ENCODE measurements at places on chromosomes 1 and 21.

GRCh38 chr1:81513796-81514354, 286.9 kb upstream of the ADGRL2 start:
- peak; percentile 87 for DNase-seq

DNA sequence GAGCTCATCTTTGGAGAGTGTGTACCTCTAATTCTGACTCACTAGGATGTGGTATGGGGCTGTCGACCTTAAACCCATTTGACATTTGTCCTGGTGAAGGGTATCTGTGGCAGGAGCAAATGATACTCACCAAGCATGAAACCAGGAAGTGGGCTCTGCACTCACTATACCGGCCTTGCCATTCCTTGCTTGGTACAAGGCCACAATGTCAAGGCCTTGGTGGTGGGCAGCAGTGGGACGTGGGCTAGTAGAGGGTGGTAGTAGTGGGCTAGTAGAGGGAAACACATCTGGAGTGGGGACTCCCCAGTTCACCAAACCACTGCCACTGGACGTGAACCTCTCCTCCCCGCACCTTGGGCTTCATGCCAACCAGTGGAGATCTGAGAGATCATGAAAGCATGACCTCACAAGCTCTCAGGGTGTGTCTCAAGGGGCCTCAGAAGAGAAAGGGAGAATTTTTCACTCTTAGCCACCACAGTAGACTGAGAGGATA, 11.5 kb downstream of the TNFSF4 start:
- no peak for DNase-seq

GRCh38 chr1:30134466-30135217, 588.7 kb downstream of the MATN1 start:
- no peak for DNase-seq

DNA sequence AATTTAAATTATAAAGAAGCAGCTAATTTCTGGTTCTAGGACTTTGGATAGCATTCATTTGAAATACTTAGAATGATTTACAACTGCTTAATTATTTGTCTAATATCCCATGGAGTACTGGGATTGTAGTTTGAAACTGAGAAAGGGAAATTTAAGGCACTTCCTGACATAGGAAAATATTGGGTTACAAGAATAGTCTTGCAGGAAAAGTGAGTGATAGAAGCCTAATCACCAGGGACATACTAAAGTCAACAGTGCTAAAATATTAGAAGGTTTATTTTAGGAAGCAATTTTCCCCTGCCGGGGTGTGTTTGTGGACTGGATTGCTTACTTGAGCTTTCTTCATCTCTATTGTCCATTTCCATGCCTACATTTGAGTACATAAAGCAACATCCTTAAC, 661.6 kb downstream of the ADGRL2 start:
- no peak for DNase-seq

DNA sequence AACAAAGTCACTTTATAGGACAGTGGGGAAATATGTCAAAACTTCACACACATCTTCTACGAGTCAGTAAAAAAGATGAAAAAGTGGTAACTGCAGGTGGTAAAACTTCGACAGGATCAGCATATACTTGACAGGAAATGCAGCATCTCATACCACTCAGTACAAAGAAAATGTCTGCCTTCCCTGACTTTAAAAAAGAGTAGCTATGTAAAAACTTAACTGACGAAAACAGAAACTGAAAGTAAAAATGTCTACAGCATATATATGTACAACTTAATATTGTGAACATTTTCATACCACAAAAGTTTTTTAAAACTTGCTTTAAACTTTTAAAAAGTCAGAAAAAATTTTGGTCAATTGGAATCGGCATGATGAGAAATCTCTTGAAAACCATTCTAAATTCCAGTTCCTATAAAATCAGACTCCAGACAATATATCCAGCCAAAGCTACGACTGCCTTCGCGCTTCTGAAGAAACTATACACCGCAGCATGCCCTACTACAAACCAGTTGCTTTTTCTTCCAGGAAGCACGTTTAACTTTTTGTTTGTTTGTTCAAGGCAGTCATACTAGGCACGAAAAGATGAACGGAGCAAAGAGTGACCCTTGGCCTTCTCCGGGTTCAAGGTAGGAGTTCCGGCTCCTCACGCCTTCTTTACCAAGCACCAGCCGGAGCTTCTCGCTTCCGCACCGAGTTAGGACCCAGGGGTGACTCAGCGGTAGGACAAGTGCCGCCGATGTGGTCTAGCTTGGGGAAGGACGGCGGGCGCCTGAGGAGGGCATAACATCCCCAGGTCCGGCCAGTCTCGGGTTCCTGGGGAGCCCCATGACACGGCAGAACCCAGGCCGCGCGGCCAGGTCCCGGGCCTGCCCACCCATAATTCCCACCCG, 612 bp downstream of the PSMA5 start:
- peak; percentile 69 for DNase-seq

DNA sequence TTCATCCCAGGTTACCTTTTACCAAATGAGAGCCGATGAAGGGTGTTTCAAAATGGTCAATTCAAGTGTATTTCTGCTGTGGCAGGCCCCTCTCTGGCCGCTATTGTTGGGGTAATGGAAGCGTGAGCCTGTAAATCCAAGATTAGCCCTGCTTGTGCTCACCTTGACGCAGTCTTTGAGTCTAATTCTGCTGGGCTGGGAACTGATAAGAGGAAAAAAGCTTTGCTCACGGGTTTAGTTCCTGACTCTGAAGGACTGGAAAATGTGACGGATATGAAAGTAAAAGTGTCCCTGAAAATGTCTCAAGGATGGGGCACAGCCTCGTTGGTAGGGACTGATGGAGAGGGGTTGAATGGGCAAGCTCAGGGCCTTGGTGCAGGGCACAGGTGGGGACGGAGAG, 125.9 kb upstream of the GALNT2 start:
- no peak for DNase-seq

GRCh38 chr1:94624203-94624602, 82.6 kb upstream of the F3 start:
- no peak for DNase-seq

DNA sequence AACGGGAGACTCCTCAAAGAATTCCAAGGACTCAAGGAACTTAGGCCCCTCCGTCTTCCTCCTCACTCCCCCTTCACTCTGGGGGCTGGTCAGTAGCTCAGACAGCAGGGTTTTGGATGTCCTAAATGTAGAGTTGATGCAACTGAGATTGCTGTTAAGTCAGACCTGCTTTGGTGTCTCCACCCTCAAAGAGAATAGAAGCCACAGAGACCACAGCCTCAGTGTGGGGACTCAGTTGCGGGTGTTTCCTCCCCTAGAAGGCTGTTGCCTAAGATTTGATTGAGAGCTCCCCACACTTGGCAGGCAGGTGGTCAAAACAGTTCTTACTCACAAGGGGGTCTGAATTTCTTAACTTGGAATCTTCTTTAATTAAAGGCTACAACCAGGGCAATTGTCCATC, 7.6 kb downstream of the MAN1C1 start:
- DNase-seq, result no peak

DNA sequence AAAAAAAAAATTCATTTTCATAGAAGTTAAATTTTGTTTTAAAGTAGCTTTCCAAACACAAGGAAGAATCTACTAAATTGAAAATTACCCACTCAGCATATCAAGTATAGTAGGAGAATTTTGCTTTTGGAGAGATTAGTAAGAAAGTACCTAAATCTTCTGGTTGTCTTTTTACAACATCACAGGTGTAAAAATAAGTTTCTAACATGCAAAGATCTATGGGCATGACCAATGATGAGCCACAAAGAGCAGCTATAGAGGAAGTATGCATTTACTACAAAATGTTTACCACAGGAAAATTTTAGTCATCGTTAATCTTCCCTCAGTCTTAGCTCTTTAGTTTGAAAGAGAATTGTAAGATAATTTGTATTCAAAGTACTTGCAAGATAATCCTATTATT, 28.1 kb downstream of the ANGPTL3 start:
- no peak for DNase-seq

GRCh38 chr1:182996816-182997215, 26.4 kb upstream of the LAMC1 start:
- DNase-seq, result no peak

DNA sequence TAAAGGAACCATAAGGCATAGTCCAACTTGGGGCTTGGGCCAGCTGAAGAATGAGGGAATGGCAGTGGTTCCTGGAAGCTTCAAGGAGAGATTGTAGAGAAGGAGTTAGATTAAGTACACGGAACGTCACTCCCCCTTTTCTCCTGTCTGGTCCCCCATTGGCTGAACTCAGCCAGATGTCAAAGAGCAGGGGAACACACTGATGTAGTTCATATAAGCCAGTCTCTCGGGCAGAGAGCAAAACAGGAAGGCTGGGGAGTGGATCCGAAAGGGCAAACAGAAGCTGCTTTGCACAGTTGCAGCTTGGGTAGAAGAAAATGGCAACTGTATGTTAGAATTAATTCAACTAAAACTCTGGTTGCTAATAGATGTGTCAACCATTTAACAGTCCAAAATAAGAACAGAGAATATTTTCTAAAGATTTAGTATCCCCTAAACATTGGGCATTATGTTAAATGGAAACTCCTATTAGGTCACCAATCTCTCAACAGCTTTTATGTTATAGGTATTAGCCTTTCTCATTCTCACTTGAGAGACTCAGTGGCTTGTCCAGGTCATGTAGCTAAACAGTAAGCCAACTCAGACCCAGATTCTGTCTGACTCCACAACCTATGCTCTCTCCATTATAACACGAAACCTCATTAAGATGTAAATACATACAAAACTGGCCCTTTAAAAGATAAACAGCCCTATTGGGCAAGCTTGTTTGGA, 600.7 kb upstream of the USP24 start:
- no peak for DNase-seq

- no peak for DNase-seq
Measured at GRCh38 chr21:16194788-16195537, 465.2 kb downstream of the USP25 start.

- no peak for DNase-seq
Measured at GRCh38 chr1:8161546-8162105, 135.5 kb upstream of the ERRFI1 start.

- no peak for DNase-seq
Measured at GRCh38 chr1:3211582-3212375, 142.8 kb downstream of the PRDM16 start.

DNA sequence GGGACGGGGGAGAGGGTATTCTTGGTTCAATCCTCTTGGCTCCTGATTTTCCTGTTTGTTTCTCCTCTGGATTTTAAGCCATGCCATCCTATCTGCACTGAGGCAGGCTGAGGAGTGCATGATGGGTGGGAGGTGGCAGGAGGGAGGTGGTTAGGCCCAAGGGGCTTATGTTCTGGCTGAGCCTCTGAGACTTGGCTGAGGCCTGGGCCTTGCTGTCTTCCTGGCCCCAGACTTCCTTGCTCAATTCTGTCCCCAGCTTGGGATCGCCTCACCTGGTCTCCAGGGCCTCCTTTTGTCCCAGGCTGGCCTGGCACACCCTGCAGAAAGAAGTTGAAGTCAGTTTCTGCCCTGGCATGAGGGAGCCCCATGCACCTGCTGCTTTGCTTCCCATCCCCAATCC, 11.2 kb downstream of the COL9A2 start:
- no peak for DNase-seq

- no peak for DNase-seq
Measured at GRCh38 chr1:28062806-28063205, 25.6 kb downstream of the EYA3 start.

All from mesendoderm (in vitro differentiated cells).